ENCODE measurements at places on chromosomes 3 and 15.

DNA sequence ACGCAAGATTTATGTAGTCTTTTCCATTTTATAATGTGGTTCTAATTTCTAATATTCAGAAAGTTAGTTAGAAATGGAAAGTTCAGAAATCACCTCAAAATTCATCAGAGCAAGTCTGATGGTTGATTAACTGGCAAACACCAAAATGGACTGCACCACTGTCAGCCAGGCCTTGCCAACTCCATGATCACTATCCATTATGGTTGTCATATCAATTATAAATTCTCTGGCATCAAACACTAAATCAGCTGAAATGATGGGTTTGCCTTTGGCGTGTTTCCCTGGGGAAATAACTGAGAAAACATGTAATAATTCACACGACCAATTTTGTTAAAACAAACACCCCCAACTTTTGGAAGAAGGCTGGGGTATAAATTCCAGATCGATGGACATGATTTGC, 219.4 kb downstream of the CDIN1 start:
- no peak for DNase-seq

GRCh38 chr3:195154793-195155535, 116.0 kb downstream of the XXYLT1 start:
- peak; percentile 83 for DNase-seq

- no peak for DNase-seq
Observed at GRCh38 chr3:194373028-194373427, 3.5 kb upstream of the LRRC15 start.

- DNase-seq, result no peak
Observed at GRCh38 chr3:144480416-144480919, 508.8 kb downstream of the DIPK2A start.

GRCh38 chr15:53833134-53833624, 73.7 kb upstream of the WDR72 start:
- DNase-seq, result peak; percentile 51

DNA sequence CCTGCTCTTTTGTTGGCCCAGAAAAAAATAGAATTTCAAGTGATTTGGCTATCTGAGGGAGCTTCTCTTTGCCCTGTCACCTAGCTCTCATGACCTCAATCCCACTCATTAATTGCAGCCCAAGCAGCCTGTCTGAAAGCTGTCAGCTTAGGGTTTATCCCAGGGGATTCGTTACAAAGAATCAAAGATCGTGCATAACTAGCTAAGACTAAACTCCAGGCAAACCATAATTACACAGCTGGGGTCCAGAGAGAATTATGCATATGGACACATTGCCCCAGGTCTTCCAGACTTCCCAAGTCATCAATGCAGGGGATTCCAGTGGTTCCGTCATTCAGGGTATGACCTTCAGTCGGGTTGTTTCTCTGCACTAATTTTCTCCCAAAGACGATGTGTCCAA, 91.6 kb upstream of the CBLB start:
- DNase-seq, result no peak

DNA sequence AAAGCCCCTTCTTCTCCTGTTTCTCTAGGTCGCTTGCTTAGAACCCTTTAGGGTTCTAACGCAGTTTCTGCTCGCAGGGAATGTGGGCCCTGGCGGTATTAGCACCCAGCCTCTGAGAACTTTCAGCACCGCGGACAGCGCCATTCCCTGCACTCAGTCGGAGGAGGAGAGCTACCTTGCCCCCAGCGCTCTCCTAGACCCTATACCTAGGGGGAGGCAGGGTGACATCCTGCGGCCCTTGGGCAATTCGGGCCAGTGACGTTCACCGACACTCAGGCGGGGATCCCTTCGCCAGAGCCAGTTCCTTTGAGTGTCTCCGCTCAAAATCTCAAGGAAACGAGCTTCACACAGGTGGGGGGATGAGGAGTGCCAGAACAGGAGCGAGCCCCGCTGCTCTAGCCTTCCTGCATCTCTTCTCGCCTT, 1.3 kb downstream of the SLC7A14 start:
- DNase-seq, result peak; percentile 72

- no peak for DNase-seq
Observed at GRCh38 chr15:83061680-83062079, 5.4 kb downstream of the BTBD1 start.

- DNase-seq, result peak; percentile 89
Observed at GRCh38 chr3:186281176-186281575, 80.9 kb downstream of the DGKG start.

DNA sequence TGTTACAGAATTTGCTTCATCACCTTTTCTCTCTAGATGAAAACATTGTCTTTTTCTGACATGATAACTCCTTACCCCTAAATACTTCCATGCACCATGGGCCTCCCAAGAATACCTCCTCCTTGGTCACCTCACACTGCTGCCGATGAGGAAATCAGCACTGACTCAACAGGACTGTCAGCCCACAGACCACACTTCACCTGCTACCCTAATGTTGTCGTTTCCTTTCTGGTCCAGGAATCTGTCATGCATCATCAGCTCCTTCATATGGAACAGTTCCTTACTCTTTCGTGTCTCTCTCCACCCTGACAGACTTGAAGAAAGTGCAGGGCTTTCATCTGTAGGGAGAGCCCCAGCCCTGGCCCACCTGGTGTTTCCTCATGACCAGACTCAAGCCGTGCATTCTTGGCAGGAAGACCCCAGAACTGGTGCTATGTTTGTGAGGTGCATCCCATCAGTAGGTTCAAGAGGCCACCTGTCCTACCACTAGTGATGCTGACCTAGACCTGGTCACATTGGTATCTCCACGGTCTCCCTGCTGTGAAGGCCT, 41.1 kb upstream of the PLXNA1 start:
- DNase-seq, result no peak
